ENCODE measurements at places on chromosomes 1 and 21.

- no peak for DNase-seq
These were observed 3.6 kb upstream of the SVBP start for GRCh38 chr1:42820813-42821212.

- no peak for DNase-seq
These were observed 27.7 kb downstream of the THRAP3 start for GRCh38 chr1:36251794-36252481.

DNA sequence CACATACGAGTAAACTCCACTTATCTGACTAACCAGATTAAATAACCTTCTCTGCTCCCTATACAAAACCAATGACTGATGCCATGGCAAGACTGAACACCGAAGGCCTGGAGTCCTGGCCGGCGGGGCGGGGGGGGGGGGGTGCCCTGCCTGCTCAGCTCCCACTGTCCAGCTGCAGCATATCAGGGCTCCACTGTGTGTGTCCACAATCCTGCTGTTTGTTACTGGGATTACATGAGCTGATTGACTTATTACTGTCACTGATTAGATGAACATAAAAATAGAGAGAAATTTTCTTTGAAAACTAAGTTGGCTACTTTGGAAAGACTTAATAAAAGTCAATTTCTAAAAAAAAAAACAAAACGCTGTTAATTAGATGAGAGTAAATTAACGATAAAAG is 24.9 kb downstream of the TMEM63A start:
- DNase-seq = no peak

GRCh38 chr1:200642481-200642880 is 21.9 kb upstream of the KIF14 start:
- DNase-seq = no peak

DNA sequence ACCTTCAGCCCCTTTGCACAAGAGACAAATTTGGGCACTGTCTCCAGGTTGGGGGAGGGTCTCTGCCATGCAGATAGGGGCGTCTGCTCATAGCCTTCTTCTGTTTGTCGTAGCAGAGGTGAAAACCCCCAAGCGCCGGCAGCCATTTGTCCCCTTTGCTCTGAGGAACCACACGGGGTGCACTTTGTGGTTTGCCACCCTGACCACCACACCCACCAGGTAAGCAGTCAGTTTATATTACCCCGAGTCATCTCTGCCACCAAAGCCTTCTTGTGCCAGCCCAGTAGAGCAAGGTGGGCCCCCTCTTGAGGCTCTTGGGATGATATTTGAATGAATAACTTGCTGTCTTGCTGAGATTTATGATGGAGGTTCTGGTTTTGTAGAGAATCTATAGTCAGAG is 111.8 kb downstream of the VPS13D start:
- DNase-seq = no peak

GRCh38 chr1:25821630-25822091 is 1.9 kb downstream of the MTFR1L start:
- DNase-seq = no peak

- DNase-seq = no peak
These were observed 13.0 kb upstream of the ACBD6 start for GRCh38 chr1:180515364-180515763.

DNA sequence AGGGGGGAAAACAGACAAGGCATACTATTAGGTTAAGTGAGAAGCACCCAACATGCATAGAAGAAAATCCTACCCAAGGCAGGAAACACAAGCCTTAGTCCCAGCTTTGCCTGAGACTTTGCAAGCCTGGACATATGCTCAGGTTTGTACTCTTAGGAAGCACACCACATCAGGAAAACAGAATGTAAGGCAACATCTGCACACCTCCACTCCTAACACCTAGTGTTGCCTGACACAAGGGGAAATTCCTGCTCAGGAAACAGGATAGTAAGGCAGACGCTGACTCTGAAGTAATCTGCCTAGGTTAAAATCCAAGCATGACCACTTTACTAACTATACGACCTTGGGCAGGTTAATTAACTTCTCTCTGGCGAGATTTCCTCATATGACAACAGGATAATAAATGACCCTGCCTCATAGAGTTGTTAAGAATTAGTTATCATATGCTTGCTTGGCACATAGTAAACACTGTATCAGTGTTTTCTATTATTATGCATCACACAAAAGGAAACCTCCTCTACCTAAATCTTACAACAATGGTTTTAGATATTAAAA is 119.8 kb downstream of the ZZZ3 start:
- no peak for DNase-seq

DNA sequence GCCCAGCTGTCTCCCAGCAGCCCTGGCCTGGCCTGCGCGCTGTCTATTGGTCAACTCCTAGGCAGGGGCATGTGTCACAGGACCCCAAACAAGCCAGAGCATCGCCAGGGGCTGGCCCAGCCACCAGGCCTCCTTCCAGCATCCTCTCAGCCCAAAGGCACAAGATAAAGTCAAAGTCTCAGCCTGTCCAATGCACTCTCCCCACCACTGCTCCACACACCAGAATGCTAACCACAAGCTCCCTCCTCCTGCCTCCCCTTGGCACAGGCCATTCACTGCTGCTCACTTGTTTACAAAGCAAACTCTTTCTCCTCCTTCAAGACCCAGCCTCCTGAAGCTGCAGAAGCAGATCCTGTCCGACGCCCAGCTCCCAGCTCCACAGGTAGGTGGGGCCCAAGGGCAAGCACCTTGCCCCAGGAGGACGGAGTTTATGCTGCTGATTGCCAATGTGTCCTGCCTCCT is 133.4 kb downstream of the DMRTB1 start:
- DNase-seq = no peak

DNA sequence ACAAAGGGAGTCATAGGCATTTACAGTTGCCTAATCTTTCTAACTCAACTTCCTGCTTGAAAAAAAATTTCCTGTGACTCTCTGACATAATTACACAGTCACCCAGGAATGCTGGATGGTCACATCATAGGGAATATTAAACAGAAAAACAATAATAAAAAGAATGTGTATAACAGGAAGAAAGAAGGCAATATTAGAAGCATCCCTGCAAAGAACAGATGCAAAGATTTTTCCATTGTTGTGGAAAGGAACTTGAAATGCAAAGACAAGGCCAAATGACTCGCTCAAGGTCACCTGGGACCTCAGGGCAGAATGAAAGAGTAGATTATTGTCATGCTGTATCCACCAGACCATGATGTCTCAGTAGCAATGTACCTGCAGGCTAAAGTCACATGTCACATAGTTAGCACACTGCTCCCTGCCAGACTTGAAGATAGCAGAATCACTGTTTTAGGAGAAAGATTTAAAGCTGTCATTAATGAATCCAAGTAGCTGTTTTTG is 184.3 kb downstream of the CYYR1 start:
- no peak for DNase-seq

- no peak for DNase-seq
These were observed 215.8 kb upstream of the ZRANB2 start for GRCh38 chr1:71296551-71297134.

- DNase-seq = no peak
These were observed 540 bp downstream of the BCAN start for GRCh38 chr1:156642265-156643048.

GRCh38 chr1:37471345-37472231 is 2.8 kb upstream of the ZC3H12A start:
- no peak for DNase-seq

- DNase-seq = no peak
These were observed 53.6 kb downstream of the PEX14 start for GRCh38 chr1:10528066-10529014.

DNA sequence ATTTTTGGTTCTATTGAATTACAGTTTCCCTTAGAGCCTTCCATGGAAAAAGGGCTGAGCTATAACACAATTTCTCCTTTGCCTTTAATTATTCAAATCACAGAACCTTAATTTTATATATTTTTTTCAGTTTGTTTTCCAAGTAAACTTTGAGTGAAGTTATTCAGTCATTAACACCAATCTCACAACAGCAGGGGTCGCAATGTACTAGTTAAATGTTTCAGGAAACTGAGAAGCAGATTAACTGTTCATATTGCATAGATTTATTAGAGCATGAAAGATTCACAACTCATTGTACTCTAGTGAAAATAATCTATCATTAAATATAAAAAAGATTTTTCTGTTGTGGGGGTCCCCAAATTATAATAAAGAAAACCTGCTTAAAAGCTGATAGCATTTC is 64.1 kb downstream of the KIFAP3 start:
- DNase-seq = no peak

DNA sequence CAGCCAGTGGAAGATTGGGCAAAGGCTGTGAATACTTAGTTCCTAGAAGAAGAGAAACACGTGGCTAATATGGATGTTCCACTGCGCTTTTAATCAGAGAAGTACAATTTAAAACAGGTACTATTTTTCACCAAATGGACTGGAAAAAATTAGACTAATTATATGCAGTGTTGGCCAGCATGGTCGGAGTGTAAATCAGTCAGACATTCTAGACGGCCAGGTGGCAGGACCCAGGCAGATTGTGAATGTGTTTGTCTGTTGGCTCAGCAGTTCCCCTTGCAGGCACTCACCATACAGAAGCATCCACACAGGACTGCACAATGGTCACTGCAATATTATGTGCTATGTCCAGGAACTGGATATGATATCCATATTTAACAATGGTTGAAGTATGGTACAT is 23.9 kb upstream of the SLC25A34 start:
- no peak for DNase-seq

DNA sequence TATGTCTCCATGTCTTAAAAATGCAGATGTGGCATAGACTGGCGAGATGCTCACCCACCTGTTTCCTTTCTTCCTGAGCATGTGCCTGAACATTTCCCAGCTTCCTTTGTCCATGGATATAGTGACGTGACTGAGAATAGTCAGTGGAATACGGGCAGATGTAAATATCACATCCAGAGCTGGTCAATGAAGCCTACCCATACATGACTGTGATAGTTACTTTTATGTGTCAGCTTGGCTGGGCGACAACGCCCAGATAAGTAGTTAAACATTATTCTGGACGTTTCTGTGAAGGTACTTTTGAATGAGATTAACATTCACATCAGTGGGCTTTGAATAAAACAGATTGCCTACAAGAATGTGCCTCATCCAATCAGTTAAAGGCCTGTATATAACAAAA is 135.7 kb downstream of the RGS7 start:
- DNase-seq = no peak

DNA sequence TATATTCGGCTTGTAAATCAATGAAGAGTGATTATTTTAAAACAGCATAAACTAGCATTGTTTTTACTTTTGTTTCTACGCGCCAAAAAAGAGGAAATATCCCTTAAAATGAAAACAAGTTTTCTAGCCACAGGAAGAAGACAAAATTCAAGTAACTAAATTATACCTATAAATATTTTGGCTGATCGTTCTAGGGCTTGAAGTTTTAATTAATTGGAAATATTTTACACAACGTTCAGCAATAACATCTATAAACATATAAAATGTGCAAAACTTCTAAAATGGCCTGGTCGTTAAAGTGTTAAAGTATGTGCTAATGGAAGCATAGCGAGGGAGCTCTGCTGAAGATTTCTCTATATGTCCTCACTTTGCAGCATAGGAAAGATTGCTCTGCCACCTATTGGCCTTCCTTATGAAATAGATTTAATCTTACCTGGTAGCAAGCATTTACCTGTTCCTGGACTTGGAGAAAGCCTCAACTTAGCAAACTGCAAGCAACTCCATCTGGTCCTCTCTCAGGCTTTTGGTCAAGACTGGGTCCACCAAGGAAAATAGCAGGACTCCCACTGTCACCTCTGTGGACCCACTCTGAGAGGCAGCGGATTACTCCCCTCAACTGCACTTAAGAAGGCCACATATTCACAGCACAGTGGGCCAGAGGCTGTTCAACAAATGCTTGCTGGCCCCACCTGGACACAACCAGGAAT is 351.3 kb upstream of the RUNX1 start:
- DNase-seq = no peak

DNA sequence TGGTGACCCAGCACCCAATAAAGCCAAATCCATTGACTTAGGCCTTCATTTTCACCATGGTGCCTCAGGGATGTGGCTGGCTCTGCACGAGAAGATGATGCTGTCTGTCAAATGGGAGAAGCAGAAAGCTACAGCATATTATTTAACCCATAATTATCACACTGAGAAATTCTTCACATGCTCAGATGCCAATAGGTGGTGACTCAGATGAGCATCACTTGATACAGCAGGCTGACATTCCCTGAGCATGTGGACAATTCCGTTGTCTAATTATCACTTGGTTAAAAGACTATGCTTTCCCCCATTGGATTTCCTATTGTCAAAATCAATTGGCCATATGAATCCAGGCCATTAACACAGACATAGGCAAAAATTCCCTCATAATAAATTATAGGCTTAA is 44.0 kb upstream of the HSD3B1 start:
- no peak for DNase-seq

DNA sequence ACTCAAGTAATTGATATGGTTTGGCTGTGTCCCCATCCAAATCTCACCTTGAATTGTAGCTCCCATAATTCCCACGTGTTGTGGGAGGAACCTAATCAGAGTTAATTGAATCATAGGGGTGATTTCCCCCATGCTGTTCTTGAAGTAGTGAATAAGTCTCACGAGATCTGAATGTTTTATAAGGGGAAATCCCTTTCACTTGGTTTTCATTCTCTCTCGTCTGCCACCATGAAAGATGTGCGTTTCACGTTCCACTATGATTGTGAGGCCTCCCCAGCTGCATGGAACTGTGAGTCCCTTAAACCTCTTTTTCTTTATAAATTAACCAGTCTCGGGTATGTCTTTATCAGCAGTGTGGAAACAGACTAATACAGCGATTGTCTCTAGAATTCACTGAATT is 135.4 kb downstream of the BACH1 start:
- no peak for DNase-seq

DNA sequence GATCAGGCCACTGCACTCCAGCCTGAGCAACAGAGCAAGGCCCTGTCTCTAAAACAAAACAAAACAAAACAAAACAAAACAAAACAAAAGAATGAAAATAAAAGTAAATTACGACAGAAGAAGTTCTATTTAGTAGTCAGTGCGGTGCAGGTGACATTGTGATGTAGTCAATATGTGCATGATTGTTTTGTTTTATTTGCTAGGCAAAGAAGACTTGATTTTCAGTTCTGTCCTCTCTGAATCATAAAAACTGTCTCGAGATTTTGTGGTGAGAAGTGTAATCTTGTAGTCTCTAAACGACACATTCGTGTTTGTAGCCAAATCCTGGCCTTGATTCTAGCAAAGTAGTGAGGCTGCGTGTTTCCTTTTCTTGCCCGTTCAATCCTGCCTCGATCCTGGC is 23.5 kb downstream of the PEX14 start:
- no peak for DNase-seq

DNA sequence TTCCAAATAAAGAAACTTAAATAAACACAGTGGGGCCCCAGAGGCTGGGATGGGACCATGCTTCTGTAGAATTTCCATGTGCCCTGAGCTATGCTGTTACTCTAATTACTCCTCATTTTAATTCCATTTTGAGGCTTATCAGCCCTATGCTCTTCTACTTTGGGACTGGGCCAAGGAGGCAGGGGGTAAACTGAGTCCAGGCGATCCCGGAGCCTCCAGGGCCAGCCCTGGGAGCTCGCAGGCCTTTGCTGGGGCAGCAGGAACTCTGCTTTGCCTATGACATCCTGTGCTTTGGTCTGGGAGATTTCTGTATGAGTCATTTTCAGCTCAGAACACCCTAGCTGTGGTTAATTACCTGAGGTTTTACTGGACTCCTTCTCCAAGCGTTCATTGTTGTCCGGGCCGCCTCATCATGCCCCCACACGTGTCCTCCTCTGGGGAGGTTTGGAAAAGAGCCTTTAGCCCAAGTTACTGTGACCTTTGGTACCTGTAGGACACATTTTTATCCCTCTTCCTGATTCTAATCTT is 95.7 kb downstream of the RHOU start:
- no peak for DNase-seq

- no peak for DNase-seq
These were observed 9.3 kb upstream of the TSNAX start for GRCh38 chr1:231519166-231519565.

- DNase-seq = no peak
These were observed 140.8 kb downstream of the MRPL39 start for GRCh38 chr21:25466470-25466869.

GRCh38 chr1:78078358-78078757 is 32.6 kb downstream of the GIPC2 start:
- no peak for DNase-seq

Data from stimulated activated CD8-positive, alpha-beta memory T cell treated with anti-CD3 and anti-CD28 coated beads, Interleukin-15, amount 100 ng/mL, for 4 hours (primary cell).